ENCODE measurements at places on chromosomes 13 and 19.

GRCh38 chr13:42859760-42860159, 78.4 kb downstream of the FAM216B start:
- no peak for DNase-seq

GRCh38 chr13:109945206-109945960, 159.0 kb upstream of the IRS2 start:
- no peak for DNase-seq

- no peak for DNase-seq
These were observed 192.6 kb downstream of the DLEU7 start for GRCh38 chr13:50650592-50651504.

- DNase-seq: no peak
These were observed 897 bp upstream of the DMKN start for GRCh38 chr19:35514282-35514809.

DNA sequence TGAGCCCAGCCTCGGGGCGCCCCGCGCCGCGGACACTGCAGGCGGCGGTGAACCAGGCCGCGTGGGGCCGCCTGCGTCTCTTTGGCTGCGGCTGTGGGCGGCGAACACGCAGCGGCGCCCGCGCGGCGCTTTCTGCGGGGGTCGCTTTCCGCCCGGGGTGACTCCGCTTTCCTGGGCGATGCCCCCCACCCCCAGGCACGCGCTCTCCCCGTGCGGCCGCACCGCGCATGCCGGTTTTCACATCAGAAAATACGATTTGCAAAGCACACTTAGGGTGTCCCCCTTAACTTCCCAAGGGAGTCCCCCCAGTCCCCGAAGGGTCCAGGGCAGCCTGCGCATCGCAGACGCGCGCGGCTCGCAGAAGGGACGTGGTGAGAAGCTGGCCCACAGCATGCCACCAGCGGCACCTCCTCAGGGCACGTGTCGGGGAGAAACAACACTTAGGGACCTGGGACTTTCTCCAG, 5.3 kb downstream of the F7 start:
- DNase-seq: no peak

GRCh38 chr13:48403151-48403631, 9.7 kb downstream of the LPAR6 start:
- DNase-seq: no peak

DNA sequence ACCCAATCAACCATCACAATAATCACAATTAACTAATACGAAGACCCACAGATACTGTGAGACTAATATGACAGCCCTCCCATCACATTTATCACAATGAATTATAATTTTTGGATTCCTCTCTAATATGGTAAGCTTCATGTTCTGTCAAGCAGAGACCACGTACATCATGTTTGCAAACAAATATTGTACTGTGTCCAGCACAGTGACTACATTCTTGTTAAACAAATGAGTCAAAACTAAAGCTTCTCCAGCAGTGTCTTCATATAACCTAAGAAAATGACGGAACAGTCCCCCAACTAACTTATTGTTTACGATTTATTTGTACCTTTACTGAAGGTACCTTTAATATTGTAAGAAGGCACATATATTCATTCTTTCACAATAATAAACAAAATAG, 292.6 kb downstream of the ENOX1 start:
- DNase-seq: no peak

DNA sequence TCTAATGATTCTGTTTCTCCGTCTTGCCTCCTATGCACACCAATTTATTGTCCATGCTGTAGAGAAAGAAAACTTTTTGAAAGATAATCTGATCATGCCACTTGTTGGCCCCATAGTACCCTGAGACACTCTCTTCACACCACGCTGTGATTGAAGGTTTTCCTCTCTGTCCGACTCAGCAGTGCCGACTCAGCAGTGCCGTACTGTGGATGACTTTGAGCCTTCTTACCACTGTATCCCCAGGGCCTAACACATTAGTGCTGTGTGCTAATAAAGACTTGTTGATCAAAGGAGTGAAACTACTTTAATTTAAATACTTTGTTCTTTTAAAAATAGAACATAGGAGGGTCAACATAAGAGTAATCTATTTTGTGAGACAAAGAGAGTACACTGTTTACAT, 429.6 kb downstream of the KLF12 start:
- no peak for DNase-seq

DNA sequence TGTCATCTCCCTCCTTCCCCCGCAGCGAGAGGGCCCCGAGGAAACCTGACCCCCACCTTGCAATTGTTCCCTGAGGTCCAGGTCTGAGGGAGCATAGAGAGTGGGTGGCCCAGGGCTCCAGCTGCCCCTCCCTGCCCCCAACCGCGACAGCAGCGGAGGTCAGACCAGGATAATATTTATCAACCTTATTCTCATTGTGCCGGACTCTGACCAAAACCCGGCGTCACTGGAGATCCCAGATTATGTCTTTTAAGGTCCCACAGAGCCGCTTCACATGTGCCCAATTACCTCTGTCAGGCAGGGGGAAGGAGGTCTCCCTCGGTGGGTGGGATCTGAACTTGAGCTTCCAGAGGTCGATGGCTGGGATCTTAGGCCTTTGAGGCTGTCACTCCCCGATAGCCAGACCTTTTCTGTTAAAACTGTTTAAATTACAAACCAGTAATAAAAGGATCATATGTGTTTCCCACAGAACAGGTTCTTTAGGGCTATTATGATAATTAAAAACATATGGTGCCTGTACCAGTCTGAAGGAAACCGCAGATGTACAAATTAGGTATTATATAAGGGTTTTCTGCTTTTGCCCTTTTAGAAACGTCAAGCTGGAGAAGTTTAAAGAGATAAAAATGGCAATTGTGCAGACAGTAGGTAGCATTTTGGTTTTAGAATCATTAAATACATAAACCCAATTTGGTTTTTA, 195.5 kb downstream of the ZNF536 start:
- no peak for DNase-seq

DNA sequence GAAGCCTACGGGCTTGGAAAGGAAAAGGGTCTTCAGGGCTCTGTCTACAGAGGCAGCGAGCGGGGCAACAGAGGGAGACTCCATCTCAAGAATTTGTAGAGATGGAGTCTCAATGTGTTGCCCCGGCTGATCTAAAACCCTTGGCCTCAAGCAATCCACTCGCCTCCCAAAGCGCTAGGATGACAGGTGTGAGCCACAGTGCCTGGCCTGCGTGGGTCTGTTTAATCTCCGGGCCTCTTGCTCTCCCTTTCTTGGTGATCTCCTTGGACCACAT, 8.1 kb downstream of the RPS9 start:
- DNase-seq: no peak

GRCh38 chr19:9818175-9818733, 625 bp downstream of the FBXL12 start:
- DNase-seq: no peak

Measured in NCI-H1694 treated with DMSO at 0.1 percent for 48 hours (cell line).